HFF-Myc (cell line): ENCODE measurements at places on chromosomes 6 and 20.

DNA sequence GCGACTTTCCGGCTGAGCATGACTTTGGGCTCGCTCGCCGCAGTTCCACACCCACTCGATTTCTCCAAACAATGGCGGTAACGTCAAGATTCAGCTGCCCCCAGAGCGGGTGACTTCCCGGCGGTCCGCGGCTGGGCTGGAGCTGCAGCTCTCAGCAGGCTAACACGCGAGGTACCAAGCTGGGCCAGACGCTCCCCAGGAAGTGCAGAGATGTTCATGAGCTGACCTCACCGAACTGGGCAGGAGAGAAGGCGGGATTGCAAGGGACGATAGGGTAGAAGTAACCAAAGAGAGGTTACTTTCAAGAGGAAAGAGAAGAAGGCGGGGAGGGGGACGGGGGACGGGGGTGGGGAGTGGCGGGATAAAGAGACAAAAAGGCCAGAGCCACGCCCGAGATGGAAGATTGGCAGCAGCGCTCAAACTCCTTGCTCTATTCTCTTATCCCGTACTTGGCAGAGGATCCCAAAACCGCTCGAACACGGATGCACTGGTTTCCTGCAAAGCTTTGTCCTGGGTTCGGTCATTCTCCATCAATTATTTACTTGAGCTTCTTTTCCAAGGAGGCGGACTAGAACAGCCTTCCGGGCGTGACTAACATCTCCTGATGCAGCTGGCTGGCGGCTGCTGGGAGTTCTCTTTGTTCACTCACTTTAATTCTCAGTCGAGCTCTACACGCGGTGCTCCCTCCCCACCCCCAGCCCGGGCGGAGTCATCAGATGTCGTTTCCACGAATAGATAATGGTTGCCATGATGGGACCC lies at the start of gene MTCL3:
Gene MTCL3 (minus strand): TSS at position 626 of the 759 bp plus-strand sequence.
- no peak for DNase-seq

GRCh38 chr6:3670356-3670755 lies 81.2 kb downstream of the PXDC1 start:
- no peak for DNase-seq

DNA sequence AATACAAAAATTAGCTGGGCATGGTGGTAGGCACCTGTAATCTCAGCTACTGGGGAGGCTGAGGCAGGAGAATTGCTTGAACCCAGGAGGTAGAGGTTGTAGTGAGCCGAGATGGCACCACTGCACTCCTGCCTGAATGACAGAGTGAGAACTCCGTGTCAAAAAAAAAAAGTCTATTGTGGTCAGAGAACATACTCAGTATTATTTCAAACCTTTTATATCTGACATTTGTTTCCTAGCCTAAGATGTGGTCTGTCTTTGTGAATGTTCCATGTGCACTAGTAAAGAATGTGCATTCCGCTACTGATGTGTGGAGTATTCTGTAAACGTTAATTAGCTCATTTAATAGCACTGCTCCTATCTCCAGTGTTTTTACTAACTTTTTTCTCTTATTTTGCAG lies 11.7 kb downstream of the RAB22A start:
- no peak for DNase-seq

- DNase-seq, result no peak
Observed at GRCh38 chr6:42025066-42025844, 25.1 kb upstream of the TAF8 start.

- no peak for DNase-seq
Observed at GRCh38 chr6:129501740-129502660, 208.0 kb downstream of the ARHGAP18 start.

DNA sequence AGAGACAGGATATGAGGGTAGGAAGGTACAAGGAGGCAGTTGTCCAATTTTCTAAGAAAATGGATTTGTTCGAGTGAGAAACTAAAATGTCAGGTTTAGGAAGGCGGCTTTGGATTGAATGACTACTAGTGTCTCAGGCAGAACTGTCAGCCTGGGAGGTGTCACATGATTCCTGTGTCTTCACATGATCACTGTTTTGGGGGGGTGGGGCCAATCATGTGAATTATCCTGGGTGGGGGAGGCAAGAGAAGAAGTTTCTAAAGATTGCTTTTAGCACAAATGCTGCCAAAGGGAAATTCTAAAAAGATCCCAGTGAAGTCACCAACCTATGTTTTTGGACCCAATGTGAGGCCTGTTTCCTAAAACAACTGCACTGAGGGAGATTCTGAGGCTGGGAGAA lies 2.3 kb downstream of the SIRPA start:
- no peak for DNase-seq

DNA sequence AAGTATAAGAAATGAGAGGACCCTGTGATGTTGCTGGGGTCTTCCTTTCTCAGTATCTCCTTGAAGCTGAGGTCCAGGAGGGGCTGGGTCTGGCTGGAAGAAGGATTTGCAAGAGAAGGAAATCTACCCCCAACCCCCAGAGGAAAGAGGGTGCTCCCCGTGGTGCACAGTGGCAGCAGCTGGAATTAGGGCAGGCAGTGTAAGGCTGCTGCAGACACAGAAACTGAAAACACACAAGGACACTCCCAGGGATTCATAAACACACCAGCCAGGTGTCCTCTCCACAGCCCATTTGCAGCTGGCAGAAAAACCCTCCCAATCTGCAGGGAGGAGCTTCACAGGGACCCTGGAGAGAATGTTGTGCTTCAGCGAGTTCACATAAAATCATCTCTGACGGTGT lies 297.2 kb downstream of the CDH26 start:
- no peak for DNase-seq

DNA sequence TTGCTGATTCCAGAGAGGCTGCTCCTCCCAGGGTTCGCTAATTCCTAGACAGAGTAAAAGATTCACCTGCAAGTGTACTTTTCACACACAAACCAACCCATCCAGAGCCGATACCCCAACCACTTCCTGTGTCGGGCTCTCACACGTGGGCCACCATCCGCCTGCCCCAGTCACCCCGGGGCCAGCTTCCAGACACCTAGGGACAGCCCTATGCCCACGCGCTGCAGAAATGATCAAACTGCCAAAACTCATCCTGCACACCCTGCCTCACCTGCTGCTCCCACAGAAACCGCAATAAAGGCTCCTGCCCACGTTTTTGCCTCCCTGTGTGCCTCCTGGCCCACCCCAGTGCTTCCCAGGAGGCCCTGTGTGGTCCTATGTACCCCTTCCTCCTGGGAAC lies 59.5 kb downstream of the PSMG4 start:
- DNase-seq, result no peak

DNA sequence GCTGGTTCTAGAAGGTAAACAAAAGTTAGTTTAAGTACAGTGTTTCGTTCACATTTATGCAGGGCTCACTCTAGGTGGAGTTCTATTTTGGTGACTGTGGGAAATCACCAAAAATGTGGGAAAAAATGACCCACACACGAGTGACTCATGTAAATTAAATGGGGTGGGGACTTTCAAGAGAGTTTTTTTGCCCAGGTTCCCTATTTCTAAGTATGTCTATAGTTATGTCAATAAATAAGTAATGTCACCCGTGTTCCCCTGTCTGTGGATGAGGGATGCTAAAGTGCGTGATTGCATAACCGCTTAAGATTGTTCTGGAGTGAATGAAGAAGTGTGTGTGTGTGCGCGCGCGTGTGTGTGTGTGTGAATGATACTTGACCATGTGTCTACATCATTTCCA lies 69.1 kb downstream of the MYB start:
- no peak for DNase-seq

- DNase-seq, result no peak
Observed at GRCh38 chr6:148927586-148927985, 180.8 kb downstream of the UST start.

GRCh38 chr6:56794421-56794820 lies 151.7 kb upstream of the DST start:
- DNase-seq, result no peak

GRCh38 chr6:35694462-35694861 lies 5.7 kb upstream of the FKBP5 start:
- no peak for DNase-seq

- no peak for DNase-seq
Observed at GRCh38 chr6:43275801-43276576, 22.1 kb upstream of the SLC22A7 start.

- no peak for DNase-seq
Observed at GRCh38 chr20:24042646-24043045, 54.1 kb upstream of the GGTLC1 start.

GRCh38 chr20:54711071-54711470 lies 235.7 kb downstream of the DOK5 start:
- no peak for DNase-seq

DNA sequence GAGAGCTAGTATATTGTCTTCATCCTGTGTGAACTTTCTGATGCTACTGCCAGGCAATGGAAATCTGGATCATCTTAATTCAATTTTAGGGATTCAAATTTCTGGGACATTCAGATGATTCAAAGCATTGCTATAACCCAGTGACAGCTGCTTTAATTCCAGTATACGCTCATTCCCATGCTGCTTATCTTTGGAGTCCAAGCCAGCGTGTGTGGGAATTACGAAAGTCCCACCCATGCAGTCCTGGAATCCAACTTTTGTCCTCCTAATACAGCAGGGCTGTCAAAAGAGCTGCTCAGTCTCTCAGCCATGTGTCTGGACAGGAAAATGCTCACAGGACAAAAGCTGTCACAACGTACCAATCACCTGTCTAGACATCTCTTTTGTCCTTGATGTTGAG lies 219.8 kb downstream of the LAMA2 start:
- no peak for DNase-seq

GRCh38 chr6:161274898-161275297 lies 1.0 kb upstream of the AGPAT4 start:
- no peak for DNase-seq

DNA sequence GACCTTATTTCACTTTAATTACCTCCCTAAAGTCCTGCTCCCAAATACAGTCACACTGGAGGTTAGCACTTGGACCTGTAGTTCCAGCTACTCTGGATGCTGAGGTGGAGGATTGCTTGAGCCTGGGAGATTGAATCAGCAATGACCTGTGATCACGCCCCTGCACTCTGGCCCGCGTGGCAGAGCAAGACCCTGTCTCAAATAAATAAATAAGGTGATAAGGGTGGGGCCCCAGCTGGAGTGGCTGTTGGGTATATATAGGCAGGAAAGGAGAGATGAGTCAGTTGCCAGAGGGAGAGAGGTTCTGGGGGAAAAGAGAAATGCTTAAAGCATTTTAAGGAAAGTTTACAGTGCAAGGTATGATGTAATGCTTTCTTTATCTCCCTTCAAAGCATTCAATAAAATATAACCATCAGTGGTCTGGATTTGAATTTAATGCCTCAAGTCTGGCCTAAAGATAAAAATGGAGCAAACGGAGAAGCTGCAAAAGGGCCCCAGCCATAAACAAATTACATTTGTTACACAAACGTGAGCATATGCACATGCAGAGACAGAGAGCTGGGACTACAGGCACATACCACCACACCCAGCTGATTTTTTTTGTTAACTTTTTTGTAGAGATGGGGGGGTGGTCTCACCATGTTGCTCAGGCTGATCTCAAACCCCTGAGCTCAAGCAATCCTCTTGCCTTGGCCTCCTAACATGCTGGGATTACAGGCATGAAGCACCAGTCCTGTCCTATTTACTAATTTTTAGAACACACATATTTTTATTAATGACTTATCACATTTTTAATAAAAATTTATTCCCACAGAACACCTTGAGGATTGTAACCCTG lies 6.1 kb upstream of the PM20D2 start:
- no peak for DNase-seq

GRCh38 chr6:153117986-153118879 lies 12.8 kb downstream of the RGS17 start:
- peak; percentile 25 for DNase-seq

- no peak for DNase-seq
Observed at GRCh38 chr6:169989594-169989993, 238.2 kb downstream of the ERMARD start.

- no peak for DNase-seq
Observed at GRCh38 chr6:5174756-5175549, 85.8 kb downstream of the LYRM4 start.

GRCh38 chr20:29687438-29687837 lies 1570.0 kb upstream of the DEFB115 start:
- no peak for DNase-seq

DNA sequence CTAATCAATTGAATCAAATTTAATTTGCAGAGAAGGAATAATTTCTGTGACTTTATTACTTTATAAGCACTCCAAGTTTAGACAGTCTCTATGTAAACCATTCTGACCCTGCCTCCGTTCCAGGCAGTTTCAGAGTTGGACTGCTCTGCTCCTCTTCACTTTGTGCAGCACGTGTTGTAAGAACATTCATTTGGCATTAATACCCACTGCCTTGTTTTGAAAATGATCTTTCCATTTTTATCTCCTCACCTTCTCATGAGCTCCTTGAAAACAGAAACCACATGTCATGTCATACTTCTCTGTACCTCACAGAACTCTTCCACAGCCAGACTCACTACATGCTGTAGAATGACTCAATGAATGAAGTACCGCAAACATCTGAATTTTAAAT lies 25.5 kb downstream of the SLC22A1 start:
- no peak for DNase-seq

- no peak for DNase-seq
Observed at GRCh38 chr6:2839982-2840748, 1.5 kb downstream of the SERPINB1 start.

DNA sequence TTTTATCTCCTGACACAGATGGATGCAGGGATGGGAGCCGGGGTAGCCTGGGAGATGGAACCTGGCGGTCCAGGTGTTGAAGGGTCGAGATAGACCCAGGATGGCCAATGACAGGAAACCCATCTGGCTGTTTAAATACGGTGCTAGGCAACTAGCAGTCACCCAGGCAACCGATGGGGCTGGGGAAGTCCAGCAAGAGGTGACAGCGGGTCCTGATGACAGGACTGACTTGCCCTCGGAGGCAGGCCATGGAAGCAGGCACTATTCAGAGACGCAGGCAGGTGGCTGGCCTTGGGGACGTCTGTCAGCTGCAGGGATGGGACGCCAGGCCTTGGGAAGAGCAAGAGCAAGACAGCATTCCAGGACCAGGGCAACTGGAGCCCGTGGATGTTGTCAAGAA lies 135.4 kb upstream of the RALGAPA2 start:
- no peak for DNase-seq

GRCh38 chr6:100283285-100283684 lies 181.4 kb downstream of the SIM1 start:
- DNase-seq, result peak; percentile 33

GRCh38 chr6:154446984-154447383 lies 63.5 kb downstream of the CNKSR3 start:
- DNase-seq, result no peak

- no peak for DNase-seq
Observed at GRCh38 chr20:59996108-59996507, 37.9 kb downstream of the CDH26 start.
